ENCODE measurements at places on chromosomes 2 and 18.

DNA sequence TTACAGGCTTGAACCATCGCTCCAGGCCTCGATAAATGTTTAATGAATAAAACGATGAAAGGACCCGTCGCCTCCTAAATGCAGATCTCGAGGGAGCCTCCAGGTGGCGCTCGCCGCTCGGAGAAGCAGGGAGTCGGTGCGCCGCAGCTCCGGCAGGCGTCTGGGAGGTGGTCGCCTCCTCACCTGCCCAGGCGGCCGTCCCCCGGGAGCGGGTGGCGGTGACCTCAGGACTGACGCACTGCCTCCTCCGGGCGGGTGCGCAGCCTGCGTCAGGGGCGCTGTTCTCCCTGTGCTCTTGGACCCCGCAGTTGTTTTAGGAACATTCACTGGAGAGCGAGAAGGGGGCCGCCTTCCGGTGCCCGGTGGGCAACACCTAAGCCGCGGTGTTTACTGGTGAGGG, 38.6 kb upstream of the POLE4 start:
- DNase-seq: peak; percentile 47

DNA sequence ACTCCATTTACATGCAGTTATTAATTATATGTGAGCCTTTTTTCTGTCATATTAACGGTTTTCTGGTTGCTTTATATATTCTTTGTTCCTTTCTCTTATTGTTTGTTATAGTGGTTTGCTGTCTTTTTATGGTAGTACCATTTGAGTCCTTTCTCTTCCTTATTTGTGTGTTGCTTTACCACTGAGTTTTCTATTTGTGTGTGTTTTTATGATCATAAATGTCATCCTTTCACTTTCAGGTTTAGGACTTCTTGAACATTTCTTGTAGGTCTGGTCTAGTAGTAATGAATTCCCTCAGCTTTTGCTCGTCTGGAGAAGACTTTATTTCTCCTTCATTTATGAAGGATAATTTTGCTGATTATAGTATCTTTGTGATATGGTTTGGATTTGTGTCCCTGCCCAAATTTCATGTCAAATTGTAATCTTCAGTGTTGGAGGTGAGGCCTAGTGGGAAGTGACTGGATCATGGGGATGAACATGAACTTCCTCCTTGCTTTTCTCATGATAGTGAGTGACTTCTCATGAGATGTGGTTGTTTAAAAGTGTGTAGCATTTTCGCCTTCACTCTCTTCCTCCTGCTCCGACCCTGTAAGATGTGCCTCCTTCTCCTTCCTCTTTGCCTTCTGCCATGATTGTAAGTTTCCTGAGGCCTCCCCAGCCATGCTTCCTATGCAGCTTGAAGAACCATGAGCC, 11.5 kb downstream of the GCC2 start:
- no peak for DNase-seq

DNA sequence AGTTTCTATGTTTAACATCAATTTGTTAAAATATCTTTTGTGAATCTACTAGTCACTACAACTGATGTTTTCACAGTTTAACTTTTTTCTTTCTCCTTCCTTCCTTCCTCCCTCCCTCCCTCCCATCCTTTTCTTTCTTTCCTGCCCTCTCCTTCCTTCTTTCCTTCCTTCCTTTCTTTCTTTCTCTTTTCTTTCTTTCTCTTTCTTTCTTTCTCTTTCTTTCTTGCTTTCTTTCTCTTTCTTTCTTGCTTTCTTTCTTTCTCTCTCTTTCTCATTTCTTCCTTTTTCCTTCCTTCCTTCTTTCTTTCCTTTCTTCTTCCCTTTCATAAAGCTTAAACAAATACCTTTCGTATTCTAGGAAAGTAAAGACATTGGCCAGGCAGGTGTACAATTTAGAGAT, 2083.0 kb upstream of the CELF4 start:
- DNase-seq: no peak

- DNase-seq: no peak
These were observed 1.2 kb downstream of the ABHD3 start for GRCh38 chr18:21703241-21703820.

DNA sequence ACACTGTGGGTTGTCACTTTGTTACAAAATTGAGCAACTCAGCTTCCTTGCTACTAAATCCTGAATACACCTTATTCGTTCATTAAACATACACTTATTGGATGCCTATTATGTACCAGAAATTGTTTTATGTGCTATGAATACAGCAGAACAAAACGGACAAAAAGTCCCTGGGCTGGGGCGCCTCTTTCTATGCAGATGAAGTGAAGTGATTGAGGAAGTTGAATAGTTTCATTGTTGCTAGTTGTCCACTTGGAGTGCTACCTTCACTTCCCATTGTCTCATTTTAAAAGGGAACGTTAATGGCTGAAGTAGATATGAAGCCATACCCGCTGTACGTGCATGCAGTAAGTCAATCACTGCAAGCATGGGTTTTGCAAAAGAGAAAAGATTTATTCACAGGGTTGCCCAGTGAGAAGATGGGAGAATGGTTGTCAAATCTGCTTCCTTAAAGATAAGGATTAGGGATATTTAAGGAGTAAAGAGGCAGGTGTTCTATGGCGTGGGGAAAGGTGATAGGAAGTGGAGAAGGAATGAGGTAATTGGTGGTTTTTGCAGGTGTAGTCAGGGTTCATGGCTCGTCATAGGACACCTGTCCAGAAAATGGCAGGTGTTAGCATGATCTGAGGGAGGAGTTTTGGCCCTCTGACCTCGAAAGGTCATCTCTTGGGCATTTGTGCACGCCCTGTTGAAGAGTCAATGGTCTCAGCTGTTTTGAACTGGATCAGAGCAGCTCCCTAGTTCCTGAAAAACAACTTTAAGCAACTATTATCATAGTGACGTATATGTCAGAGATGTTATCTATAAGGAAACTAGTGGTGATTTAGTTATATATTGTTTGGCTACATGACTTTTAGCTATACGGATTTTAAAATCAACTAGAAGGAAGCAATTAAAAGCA, 23.5 kb downstream of the TRPM8 start:
- DNase-seq: no peak

- no peak for DNase-seq
These were observed 1.9 kb downstream of the TCF7L1 start for GRCh38 chr2:85134896-85135659.

- no peak for DNase-seq
These were observed 8.5 kb downstream of the MEIS1 start for GRCh38 chr2:66443186-66443978.

GRCh38 chr2:169891593-169892298, 64.5 kb downstream of the UBR3 start:
- DNase-seq: no peak

GRCh38 chr2:118616432-118616831, 231.0 kb downstream of the EN1 start:
- DNase-seq: no peak

- no peak for DNase-seq
These were observed 17.4 kb upstream of the MOCOS start for GRCh38 chr18:36169938-36170337.

DNA sequence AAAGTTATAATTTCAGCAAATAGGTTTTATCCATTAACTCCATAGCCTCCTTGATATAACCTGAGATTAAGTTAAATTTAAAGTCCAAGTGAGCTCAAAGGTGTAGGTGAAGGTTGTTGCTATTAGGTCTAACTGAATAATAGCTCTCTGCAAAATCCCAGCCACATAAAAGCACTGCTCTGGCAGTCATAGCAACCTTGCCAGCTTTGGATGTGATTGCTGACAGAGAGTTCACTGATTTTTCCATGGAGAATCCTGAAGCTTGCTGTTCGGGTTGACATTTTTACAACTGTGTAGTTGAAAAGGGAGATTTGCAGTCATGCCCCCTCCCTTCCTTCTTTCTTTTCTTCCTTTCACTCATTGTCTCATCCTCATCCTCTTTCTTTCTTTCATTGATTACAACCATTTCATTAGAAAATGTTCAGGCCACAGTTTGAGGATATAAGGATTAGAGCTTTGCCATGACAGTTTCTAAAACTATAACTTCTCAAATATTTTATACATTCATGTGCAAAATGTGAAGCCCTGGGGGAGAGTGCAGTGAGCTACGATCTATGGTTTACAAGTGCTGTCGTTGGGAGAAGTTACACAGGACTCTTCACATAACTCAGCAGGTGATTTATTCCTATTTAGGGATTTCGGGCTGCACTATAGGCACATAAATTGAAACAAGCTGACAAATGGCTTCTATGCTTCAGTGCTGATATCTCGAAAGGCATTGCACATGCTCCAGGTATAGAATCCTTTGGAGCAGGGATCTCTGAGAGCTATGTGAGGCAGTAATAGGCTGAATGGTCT, 193.8 kb downstream of the LRRTM4 start:
- DNase-seq: no peak

GRCh38 chr2:197209742-197210408, 100.7 kb downstream of the ANKRD44 start:
- DNase-seq: no peak

GRCh38 chr18:63293935-63294334, 25.6 kb downstream of the BCL2 start:
- no peak for DNase-seq

DNA sequence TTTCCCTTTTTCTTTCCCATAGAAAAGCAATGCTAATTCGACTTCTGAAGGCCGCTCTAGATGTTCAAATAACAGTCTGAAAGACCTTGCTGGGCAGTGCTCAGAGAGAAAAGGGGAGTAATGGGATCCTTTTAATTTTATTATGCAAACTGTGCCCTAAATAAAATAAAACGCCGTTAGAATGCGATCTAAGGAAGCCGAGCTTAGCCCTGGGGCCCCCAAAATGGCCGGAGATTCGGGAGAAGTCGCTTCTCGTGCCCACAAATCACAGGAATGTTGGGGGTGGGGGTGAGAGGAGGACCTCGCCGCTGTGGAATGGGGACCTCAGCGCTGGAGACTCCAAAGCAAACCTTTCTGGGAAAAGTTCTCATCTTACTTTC, 8.4 kb upstream of the POU3F3 start:
- DNase-seq: no peak

- DNase-seq: no peak
These were observed 2.9 kb upstream of the PTPN4 start for GRCh38 chr2:119756837-119757236.

- no peak for DNase-seq
These were observed 1784.2 kb upstream of the CELF4 start for GRCh38 chr18:39349801-39350200.

DNA sequence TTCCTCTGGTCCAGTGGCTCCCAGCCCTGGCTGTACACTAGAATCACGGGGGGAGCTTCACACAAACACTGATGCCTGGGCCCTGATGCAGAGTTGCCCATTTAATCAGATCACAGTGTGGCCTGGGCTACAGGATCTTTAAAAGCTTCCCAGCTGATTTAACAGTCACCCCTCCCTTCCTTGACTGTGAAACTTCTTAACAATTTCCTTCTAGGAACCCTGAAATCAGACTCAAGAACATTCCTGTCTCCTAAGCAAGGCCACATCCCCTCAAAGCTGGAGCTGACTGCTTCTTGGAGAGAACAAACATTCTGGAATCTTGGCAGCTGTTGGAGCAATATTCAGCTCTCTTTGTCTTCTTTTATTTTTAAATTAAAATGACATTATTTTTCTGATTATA, 88.7 kb downstream of the ADD2 start:
- DNase-seq: no peak

DNA sequence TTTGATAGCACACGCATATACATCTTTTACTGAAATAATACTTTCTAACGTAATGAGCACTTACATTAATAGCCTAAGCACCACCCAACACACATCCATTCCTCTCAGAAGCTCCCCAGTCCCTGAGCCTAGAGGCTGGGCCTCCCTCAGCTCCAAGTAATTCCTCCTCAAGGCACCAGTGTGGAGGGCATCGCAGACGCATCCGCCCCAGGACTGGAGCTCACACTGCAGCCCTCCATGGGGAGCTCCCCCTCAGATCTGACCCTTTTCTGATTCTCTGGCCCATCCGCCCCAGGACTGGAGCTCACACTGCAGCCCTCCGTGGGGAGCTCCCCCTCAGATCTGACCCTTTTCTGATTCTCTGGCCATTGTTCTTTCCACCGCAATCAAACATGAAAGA, 60.4 kb upstream of the SNTG2 start:
- DNase-seq: no peak

- peak; percentile 2 for DNase-seq
These were observed 1.4 kb downstream of the TRIB2 start for GRCh38 chr2:12718015-12718671.

- no peak for DNase-seq
These were observed 306.7 kb upstream of the CHST9 start for GRCh38 chr18:27491772-27492171.

GRCh38 chr2:138364554-138365162, 136.9 kb upstream of the SPOPL start:
- no peak for DNase-seq

DNA sequence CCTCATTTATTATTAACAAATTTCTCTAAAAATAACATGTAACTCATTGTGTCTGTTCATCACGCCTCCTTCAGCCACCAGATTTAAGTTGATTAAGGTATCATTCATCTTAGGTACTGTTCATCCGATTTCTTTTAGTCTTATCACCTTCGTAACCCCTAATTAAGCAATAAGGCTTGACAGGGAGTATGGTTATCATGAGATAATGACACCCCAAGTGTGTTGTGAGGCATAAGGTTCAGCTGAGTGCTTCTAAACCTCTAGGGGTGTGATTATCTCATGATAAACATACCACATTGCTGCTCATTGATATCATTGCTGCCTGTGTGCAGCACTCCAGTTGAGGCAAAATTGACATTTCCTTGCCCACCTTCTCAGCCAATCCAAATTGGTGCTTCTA, 158.9 kb upstream of the BOD1L2 start:
- DNase-seq: no peak

DNA sequence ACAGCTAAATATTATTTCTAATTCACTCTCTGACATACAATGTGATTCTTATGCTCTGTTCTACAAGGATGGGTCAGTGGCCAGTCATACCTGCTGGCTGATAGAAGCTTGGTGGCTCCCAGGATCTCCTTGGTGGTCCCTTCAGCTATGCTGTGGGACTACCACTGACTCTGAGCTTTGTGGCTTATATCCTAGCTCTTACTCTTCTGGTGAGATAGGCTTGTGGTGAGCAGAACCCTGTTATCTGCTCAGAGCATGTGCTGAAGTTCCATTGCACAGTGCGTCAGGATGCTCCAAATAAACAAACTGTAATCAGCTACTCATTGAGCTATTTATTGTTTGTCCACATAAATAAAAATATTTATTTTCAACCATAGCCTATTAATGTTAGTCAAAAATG, 51.7 kb downstream of the MFSD6 start:
- DNase-seq: no peak

- no peak for DNase-seq
These were observed 14.4 kb upstream of the BBS5 start for GRCh38 chr2:169464882-169465281.

DNA sequence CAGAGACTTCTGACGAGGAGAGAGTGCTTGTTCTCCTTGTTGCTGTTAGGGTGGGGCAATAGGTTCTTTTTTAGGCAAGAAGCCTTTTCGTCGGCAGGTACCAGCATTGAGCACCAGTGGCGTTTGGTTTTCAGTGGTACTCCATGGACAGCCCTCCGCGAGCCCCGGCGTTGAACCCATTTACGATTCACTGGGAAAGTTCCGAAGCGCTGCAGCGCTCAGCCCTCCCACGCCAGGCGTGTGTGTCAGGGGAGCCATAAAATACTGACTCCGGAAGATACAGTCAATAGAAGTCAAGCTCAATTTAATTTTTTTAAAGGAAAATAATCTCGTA, 494 bp upstream of the ROCK1 start:
- peak; percentile 13 for DNase-seq

- no peak for DNase-seq
These were observed 86.9 kb upstream of the LMAN1 start for GRCh38 chr18:59446012-59446411.

- DNase-seq: no peak
These were observed 305.9 kb upstream of the TMEFF2 start for GRCh38 chr2:192500550-192501200.
